OCI-LY7 (cell line): ENCODE measurements at places on chromosomes 2 and 18. TPM values are rescaled to one million over a fixed set of nuclear protein-coding genes. Genes with fewer than 3 reads are reported as not detected.

GRCh38 chr2:188456114-188456909 lies 164.6 kb downstream of the GULP1 start:
- no peak for DNase-seq

Gene CIB4
- not detected in 2 replicates for total RNA-seq

DNA sequence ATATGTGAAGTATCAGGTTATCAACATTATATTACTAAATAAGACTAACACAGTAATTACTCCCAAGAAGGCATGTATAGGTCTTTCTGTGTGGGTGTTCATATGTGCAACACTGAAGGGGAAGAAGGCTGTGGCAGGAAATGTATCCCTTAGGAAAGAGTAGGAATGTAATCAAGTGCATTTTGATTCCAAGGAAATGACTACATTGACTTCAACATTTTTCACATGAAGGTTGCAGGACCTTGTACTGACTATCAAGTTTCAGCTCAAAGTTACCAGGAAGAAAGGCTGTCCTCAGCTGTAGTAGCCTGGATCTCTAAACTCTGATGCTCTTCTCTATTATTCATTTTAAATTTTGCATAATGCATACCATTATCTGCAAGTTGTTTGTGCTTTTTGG lies 680.8 kb downstream of the NYAP2 start:
- no peak for DNase-seq

- no peak for DNase-seq
These were observed 154.1 kb upstream of the SPRED2 start for GRCh38 chr2:65586516-65586915.

DNA sequence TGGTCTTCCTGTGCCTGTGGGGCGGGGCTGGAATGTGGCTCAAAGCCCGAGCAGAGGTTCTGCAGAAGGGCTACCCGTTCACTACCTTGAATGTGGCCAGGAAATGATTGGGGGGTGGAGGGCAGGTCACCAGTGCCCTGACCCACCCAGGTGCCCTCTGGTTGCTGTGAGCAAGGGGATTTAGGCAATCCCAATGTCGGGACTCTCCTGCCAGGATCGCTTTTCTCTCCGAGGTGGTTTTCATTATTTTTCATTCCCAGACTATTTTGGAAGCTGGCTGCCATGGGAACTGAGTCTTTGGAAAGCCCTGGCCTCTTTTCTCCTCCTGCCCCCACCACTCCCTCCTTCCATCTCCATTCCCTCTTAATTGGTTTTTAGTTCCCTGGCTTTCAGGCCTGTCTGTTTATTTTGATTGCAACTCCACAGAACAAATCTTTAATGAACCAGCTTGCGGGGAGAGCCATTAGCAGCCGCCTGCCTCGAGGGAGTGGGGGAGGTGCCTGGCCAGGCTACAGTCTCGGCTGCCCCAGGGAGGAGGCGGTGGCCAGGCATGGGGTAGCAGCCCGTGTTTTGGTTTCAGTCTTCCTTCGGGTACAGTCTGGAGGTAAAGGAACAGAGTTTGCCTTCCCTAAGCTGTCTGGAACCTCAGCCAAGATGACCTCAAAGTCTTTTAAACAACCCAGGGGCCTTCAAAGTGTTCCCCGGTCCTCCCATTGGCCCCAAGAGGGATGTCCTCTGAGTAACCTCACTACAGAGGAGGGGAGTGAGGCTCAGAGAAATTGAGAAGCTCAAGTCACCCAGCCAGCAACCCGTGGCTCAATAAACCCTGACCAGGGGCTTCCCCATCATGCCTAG lies 114.4 kb upstream of the HAAO start:
- no peak for DNase-seq

Gene ALPP
- total RNA-seq = not detected in 2 replicates

GRCh38 chr2:124867247-124867646 lies 842.2 kb downstream of the CNTNAP5 start:
- no peak for DNase-seq
